ENCODE measurements at places on chromosomes 6 and 20. TPM values are rescaled to one million over a fixed set of nuclear protein-coding genes. Genes with fewer than 3 reads are reported as not detected.

SLPI gene
- 1.7 TPM for total RNA-seq

CRISP3 gene
- total RNA-seq, result not detected

COL21A1 gene
- not detected for total RNA-seq

SASH1 gene
- 99.0 TPM for total RNA-seq

ANGPT4 gene
- total RNA-seq, result not detected

KCNK5 gene
- total RNA-seq, result not detected
